ENCODE measurements at places on chromosomes 3 and 15. TPM values are rescaled to one million over a fixed set of nuclear protein-coding genes. Genes with fewer than 3 reads are reported as not detected.

Gene THBS1
- 11,178 TPM for total RNA-seq

Gene NAALADL2
- total RNA-seq: 2.9 TPM

Gene CYP1A2
- not detected for total RNA-seq

Gene PLCB2
- total RNA-seq: 1.1 TPM

Gene TRAT1
- total RNA-seq: not detected

Gene C15orf40
- total RNA-seq: 12.5 TPM

Gene CTDSPL
- total RNA-seq: 33.7 TPM

Gene PRSS50
- not detected for total RNA-seq

Gene NME9
- 0.65 TPM for total RNA-seq

Gene ISLR2
- total RNA-seq: not detected

Gene BOC
- total RNA-seq: not detected

Gene PRRT3
- 2.0 TPM for total RNA-seq

All from vein endothelial cell (primary cell).